ENCODE measurements at places on chromosomes 7 and 10.

DNA sequence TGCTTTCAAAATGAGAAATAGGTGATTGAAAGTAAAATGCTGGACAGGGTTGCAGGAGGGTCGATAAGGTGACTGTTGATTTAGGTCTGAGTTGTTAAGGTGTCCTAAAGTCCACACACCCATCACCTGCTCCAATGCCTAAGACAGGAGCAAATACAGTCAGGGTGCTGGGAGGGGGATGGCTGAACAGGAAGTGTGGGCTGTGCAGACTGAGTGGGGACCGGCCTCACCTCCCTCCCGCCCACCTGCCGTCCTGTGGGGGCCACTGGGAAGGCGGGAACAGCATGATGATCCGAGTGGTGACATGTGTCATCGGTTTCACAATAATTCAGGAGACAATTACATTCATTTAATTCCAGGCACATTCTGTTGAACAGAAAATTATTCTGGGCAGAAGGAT, 260.8 kb downstream of the DNAJB6 start:
- DNase-seq = no peak

- DNase-seq = no peak
These were observed 18.3 kb downstream of the PLEKHA1 start for GRCh38 chr10:122392835-122393234.

- DNase-seq = no peak
These were observed 51.4 kb downstream of the CELF2 start for GRCh38 chr10:11068861-11069633.

GRCh38 chr7:42493436-42494198, 256.6 kb upstream of the GLI3 start:
- DNase-seq = peak; percentile 4

- no peak for DNase-seq
These were observed 9.8 kb downstream of the RBP4 start for GRCh38 chr10:93591065-93591808.

DNA sequence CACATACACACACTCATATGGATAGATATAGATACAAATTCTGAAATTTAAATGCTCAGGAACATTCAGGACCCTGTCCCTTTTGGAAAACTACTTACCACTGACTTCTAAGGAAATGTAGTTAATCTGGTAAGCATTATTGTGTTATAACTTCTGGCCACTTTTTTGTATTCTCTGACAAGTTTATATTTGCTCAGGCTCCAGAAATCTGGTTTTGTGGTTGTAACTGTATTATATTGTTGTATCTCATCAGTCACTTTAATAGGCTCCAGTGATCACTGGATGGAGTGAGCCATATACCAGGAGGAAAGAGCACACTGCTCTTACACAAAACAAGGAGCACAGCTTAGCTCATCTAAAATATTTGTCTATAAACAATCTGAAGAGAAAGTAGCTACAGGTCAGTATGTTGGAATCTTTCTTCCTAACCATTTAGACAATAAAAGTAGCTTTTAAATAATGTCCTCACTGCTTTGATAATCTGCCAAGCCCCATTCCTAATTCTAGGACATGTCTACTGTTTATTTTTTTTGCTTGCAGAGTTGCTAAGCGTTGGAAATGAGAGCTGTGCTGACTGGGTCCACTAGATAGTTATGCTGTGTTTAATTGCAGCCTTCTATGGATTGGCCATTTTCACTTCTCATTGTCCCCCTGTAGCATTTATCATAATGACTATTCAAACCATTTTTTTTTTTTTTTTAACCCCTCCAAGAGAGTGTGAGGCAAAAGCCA, 43.8 kb downstream of the SMNDC1 start:
- DNase-seq = no peak

DNA sequence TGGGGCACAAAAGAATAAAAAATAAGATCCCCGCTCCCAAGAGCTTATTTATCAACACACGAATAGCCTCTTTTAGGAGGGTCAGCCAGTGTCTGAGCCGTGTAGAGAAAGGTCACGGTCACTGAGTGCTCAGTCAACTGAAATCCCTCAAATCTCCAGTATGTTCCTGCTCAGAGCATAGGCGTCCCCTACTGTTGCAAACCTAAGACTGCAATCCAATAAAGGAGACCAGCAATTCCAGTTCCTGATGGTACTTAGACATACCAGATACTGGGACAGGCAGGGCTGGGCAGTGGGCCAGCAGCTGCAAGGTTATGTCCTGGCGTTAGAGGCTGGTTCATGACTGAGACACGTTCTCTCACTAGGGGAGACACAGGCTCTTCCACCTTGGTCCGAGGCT, 93.6 kb downstream of the CACNB2 start:
- DNase-seq = no peak

- no peak for DNase-seq
These were observed 280.0 kb downstream of the ELFN1 start for GRCh38 chr7:1950066-1950451.

DNA sequence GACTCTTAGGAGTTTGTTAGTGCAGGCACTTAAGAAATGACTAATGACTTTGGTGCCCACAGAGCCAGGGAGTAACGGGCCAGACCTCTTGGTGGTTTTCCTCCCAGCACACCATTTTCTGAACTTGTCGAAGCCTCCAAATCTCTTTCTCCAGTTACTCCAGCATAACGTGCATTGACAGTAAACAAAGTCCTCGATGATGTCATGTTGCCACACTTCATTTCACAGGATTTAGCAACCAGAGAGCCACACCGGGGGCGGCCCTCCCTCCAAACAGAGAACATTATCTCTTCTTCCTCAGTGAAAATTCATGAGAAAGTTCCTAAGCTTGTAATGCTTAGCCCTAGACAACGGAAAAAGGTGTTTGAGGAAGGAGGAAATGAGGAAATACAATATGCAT, 4.0 kb upstream of the SVOPL start:
- DNase-seq = no peak

GRCh38 chr7:7521259-7521658, 14.4 kb downstream of the COL28A1 start:
- DNase-seq = no peak

DNA sequence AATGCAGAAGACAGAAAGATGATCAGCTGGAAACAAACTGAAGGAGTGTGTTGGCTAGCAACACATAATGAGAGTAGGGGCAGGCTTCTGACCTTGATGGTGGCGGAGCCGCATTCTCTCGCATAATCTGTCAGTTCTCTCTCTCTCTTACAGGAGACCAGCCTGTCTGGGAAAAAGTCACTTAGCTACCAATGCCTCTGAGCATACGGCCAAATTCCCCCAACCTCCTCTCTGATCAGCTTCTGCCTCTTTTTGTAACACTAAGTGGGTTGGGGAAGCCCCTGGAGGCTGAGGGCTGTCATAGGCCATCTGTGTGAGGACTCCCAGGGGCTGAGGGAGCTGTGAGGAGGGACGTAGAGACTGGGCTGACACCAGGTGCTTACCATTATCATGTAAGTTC, 104.6 kb downstream of the HIPK2 start:
- no peak for DNase-seq

DNA sequence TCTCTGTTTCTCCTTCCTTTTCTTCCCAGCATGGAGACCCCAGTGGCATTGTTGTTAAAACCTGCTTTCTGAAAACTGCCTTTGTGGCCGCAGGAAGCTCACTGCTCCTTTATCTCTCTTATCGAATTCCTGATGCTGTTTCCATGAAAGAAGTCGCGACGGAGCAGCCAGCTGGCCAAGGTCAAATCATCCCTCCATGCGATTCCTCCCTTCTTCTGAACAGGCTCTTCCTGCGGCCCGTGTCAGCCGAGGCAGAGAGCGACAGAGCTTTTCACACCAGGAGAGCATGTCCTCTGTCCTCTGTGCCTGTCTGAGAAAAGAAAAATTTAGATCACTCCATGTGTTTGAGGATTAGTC, 242.1 kb upstream of the PITRM1 start:
- no peak for DNase-seq

- DNase-seq = no peak
These were observed 139.5 kb upstream of the FERD3L start for GRCh38 chr7:19284596-19285300.
